ENCODE measurements at places on chromosomes 11 and 22. TPM values are rescaled to one million over a fixed set of nuclear protein-coding genes. Genes with fewer than 3 reads are reported as not detected.

Gene UBQLN3
- not detected for total RNA-seq

Gene C11orf98
- 50.9 TPM for total RNA-seq

Gene MAPK8IP2
- 0.34 TPM for total RNA-seq

Gene NTM
- total RNA-seq: 0.22 TPM

Gene TOP3B
- 9.9 TPM for total RNA-seq

Gene MRGPRE
- not detected for total RNA-seq

Gene PICK1
- total RNA-seq: 31.5 TPM

Gene NXPE1
- 0.24 TPM for total RNA-seq

Gene GAB4
- not detected for total RNA-seq

Gene APOA5
- not detected for total RNA-seq

Gene OR4C13
- not detected for total RNA-seq

Gene LSP1
- 14.4 TPM for total RNA-seq

Gene SMIM35
- total RNA-seq: 0.09 TPM

Gene MIOX
- not detected for total RNA-seq

Gene SIDT2
- total RNA-seq: 19.8 TPM

Gene TMPRSS13
- total RNA-seq: not detected

Gene MMP7
- total RNA-seq: not detected

Gene GCAT
- total RNA-seq: 7.7 TPM

Gene RAC2
- total RNA-seq: 2.8 TPM

Gene MPZL3
- 0.32 TPM for total RNA-seq

Gene LAYN
- total RNA-seq: 8.2 TPM

Gene PICALM
- total RNA-seq: 123 TPM

Gene NFAM1
- total RNA-seq: 1.1 TPM

Gene SLC37A2
- 1.9 TPM for total RNA-seq

Gene SLCO2B1
- 10.7 TPM for total RNA-seq

Gene PANX1
- 13.9 TPM for total RNA-seq

Gene TMPRSS5
- total RNA-seq: 0.47 TPM

Gene USH1C
- not detected for total RNA-seq

Gene SYCE3
- not detected for total RNA-seq

Gene RIMBP3C
- total RNA-seq: not detected

Gene OR8D1
- not detected for total RNA-seq

Gene MMP27
- not detected for total RNA-seq

Gene BTG4
- total RNA-seq: not detected

Gene SCGB1C1
- not detected for total RNA-seq

Gene C11orf52
- 9.6 TPM for total RNA-seq

Gene OR8G1
- not detected for total RNA-seq

Gene DMC1
- 0.34 TPM for total RNA-seq

Gene MMP1
- not detected for total RNA-seq

Gene HPX
- 0.75 TPM for total RNA-seq

Gene SERPIND1
- total RNA-seq: not detected

Gene SLC6A5
- total RNA-seq: not detected

Gene NDUFV1
- total RNA-seq: 395 TPM

Gene GDPD4
- total RNA-seq: not detected

Gene KRTAP5-2
- not detected for total RNA-seq

Gene SPCS2
- 95.1 TPM for total RNA-seq
